Central memory CD8-positive, alpha-beta T cell (primary cell): ENCODE measurements at places on chromosomes 1 and 21.

DNA sequence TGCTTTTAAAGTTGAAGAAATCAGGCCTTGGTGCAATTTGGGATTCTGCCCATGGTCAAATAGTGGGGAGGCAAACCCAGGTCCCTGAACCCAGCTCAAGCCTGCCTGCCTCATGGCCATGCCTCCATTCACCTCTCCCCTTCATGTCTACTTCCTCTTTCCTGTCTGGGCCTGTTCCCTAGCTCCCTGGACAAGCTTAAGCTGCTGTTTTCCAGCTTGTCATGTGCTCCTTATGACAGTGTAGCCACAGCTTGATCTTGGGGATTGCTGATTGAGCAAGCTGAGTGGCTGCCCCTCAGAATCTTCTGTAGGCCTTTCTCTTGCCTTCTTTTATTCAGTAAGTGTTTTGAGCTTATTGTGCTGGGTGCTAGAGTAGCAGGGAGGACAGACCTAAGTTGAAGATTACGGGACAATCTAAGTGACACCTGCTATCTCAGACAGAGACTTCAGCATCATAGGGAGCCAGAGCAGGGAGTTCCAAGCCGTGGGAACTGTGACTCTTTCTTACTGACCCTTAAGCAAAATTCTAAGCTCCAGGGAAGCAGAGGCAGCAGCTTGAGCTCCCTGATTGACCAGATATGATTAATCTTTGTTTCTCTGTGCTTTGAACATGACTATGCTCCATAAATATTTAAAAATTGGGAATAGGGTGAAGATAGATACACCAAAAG is 520 bp upstream of the MR1 start:
- peak; percentile 39 for DNase-seq

- no peak for DNase-seq
Measured at GRCh38 chr1:197320991-197321531, 53.0 kb downstream of the CRB1 start.

DNA sequence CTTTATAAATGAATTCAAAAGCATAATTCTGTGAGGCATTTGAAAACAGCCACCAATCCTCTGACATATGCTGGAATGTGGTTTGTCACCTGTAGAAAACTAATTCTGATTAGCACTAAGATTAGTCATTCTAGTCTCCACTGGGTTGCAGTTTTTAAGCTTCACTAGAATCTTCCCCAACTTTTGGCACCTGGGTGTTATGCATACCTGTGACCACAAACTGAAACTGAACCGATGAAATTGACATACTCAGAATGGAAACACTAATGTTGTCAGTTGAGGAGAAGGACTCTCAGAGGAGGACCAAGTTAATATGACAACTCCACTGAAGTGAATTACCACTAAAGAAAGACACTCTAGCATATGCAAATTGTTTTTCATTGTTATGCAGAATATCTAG is 285.8 kb upstream of the NEGR1 start:
- no peak for DNase-seq

GRCh38 chr1:203127666-203128430 is at the start of gene ADORA1:
TSS of gene ADORA1 (plus strand) at chr1:203127726. CDS start at chr1:203128842, 1,116 bp downstream.
- no peak for DNase-seq

DNA sequence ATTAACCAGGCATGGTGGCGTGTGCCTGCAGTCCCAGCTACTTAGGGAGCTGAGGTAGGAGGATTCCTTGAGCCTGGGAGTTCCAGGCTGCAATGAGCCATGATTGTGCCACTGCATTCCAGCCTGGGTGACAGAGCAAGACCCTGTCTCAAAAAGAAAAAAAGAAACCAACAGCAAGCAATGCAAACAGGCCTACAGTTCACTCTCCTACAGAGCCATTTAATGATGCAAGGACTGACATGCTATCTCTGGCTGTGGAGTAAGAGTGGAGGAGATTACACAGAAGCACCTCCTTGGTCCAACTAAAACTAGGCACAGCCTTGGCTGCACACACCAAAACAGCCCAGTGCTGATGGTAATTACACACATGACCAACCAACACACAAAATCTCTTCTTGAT is 127.5 kb upstream of the SOD1 start:
- DNase-seq: no peak

DNA sequence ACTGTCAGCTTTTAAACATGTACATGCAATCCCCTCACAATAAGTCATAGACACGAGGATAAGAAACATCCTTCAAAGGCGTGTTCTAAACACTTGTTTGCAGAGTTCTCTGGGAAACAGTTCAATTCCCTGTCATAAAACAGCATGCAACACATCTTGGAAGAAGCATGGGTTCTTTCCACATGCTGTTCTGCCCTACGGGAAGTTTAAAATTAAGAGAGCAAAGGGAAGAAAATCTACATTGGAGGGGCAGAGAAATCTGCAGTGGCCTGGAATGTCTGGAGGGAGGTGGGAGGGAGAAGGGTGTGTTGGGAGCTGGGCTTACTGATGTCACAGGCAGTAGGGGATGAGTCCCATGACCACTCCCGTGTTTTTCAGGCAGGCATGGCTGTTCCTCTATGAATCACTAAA is 98.3 kb upstream of the SLC2A1 start:
- no peak for DNase-seq

DNA sequence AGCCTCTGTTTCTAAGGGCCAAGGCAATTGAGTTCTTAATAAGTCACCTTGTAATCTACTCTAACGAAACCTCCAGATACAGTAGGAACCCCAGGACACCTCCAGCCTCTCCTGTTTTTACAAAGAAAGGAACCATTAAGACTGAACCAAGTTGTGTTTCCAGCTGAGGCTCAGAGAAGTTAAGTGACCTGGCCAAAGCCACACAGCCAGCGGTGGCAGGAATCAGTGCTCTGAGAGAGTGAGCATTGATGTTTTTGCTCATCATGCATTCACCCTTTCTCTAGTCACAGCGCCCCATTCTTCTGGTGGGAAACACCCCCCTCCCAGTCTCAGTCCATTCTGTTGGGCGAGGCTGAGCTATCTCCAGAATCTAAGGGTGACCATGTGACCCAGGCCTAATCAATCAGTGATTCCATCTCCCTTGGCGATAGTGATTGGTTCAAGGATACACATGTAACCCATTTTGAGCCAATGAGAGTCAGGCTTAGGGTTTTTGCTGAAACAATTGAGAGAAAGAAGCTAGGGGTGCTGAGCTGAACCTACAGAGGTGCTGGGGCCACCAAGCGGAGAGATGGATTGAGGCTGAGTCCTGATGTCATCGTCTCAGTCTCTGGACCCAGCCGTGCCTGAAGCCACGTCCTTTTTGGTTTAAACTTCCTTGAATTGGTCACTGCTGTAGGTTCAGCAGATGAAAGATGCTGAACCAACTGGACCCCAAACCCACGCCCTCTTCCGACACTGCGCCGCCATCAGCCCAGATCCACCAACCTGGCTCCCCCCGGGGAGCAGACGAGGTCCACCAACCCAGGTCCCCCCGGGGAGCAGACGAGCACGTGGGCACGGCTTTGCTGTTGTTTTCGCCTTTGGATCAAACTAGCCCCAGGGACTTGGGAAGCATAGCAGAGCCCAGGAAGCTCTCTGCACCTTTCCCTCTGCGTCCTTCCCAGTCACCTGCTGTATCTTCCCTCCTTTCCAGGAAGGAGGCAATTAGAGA is 28.0 kb upstream of the RERE start:
- no peak for DNase-seq
